ENCODE measurements at places on chromosomes 16 and 17. TPM values are rescaled to one million over a fixed set of nuclear protein-coding genes. Genes with fewer than 3 reads are reported as not detected.

CCL7 gene
- not detected for total RNA-seq

PGS1 gene
- 9.1 TPM for total RNA-seq

CHRNE gene
- 3.1 TPM for total RNA-seq

OGFOD1 gene
- 12.1 TPM for total RNA-seq

MYO15B gene
- 34.2 TPM for total RNA-seq

TAT gene
- total RNA-seq: 2,689 TPM

DNA sequence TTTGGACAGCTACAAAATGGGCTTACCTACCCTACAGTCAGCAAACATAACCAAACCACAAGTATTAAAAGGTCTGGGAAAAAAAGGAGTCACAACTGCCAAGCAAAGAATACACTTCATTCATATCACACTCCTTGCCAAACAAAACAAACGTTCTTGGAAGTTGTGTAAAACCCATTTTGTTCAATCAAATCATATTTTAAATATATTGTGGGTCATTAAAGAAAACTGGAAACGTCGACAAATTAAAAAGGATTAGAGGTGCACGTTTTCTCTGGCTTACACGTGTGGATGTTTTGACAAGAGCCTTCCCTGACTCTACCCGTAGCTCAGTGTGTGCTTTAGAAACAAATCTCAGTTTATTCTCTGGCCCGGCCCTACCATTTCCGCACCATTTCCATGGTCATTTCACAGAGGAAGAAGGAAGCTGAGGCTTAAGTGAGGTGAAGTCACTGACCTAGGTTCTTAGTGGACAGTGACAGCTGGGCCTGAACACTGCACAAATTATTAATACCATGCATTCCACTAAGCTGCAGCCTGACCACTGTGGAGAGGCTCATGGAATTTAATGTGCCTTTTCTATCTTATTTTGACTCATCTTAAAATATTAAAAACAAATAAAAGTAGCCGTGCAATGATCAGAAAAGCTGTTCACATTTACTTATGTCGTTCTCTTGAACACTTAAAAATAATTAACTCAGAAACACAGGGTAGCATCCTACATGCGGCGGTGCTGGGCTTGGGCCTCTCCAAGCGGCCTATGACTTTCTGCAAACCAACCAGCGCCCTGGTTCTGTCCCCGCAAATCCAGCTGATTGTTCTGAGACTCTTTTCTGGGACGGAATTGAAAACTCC, 968 bp downstream of the CEP112 start:
- no peak for DNase-seq

DNA sequence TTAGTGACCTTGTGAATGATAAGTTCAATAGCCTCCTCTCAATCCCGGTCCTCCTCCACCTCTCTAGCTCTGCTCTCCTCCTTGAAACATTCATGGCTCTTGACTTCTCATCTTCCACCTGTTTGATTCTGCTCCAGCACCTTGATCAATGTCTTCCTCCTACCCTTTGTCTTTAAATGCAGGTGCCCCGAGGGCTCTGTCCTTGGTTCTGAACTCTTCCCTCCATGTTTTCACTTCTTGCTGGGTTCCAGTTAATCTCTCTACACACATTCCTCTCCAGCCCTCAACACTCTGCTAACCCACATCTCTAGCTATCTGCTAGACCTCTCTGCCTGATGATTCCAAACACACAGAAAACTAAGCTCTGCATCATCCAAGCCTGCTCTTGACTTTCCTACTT, 13.4 kb downstream of the CD300E start:
- no peak for DNase-seq

- DNase-seq: no peak
Observed at GRCh38 chr16:35409503-35409902, 1950.1 kb downstream of the TP53TG3F start.

DNA sequence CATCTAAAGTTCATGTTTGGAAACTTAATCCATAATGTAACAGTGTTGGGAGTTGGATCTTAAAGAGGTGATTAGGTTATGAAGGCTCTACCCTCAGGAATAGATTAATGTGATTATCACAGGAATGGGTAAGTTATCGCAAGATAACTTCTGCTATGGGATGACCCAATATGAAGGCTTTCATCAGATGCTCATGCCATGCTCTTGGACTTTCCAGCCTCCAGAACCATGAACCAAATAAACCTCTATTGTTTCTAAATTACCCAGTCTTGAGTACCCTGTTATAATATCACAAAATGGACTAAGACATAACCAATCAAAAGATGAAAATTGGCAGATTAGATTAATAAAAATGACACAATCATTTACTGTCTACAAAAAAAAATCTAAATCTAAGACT, 906.9 kb upstream of the SOX9 start:
- no peak for DNase-seq

GRCh38 chr16:50763211-50763610, 21.3 kb downstream of the CYLD start:
- DNase-seq: no peak

- no peak for DNase-seq
Observed at GRCh38 chr17:47728214-47728877, 4.7 kb upstream of the TBX21 start.

DNA sequence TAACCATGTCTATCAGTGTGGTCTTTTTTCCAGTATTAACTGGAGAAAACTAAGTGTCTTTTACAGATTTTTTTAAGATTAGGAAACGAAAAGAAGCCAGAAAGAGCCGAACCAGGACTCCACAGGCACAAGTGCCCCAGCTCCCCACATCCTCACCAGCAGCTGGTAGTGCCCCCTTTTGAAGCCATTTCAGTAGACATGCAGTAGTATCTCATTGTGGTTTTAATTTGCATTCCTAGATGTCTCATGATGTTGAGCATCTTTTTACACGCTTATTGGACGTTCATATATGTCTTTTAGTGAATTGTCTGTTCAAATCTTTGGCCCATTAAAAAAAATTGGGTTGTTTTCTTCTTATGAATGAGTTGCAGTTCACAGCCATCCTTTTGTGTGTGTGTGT, 4.8 kb upstream of the CMTM3 start:
- no peak for DNase-seq

DNA sequence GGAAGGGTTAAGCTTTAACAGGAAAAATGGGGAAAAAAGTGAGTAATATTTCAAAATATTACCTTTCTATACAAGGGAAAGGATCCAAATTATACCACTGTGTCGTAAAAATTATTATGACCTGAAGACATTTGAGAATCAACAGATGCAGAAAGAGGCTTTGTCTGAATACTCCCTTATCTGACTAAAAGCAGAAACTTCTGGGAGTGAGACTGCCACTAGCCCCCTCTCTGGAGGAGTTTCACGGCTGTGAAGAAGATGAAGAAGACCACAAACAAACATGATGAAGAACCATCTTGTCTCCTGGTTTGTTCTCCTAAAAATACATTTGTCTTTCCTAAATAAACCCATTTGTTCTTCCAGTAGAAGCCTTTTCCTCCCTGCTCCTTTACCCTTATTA, 29.4 kb downstream of the CNTROB start:
- DNase-seq: no peak
